Stimulated activated naive CD4-positive, alpha-beta T cell (primary cell): ENCODE measurements at places on chromosomes 7 and 10.

DNA sequence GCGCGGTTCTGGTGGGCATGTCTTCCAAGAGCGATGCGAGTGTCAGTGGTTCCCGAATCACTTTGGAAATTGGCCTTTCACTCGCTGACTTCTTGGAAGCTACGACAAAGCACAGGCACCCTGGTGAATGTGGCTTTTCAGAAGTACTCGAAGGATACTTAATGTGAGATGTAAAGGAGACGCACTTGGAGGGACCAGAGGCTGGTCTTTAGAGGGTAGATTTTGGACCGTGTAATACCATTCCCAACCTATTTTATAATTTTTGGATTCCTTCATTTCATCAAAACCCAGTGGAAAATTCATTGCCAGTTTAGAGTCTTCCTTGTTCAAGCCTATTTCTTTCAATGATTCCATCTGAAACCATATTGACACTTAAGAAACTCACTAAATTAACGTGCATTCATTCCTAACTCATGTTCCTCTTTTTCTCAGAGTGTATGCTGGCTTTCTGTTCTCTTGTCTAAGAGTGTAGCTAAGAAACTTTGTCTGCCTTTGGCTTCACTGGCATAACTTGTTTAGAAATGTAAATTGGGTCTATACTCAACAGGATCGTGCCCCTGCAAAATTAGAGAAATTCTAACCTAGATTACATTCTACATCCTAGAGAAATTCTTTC, 645 bp upstream of the COPG2 start:
- DNase-seq: peak; percentile 24

DNA sequence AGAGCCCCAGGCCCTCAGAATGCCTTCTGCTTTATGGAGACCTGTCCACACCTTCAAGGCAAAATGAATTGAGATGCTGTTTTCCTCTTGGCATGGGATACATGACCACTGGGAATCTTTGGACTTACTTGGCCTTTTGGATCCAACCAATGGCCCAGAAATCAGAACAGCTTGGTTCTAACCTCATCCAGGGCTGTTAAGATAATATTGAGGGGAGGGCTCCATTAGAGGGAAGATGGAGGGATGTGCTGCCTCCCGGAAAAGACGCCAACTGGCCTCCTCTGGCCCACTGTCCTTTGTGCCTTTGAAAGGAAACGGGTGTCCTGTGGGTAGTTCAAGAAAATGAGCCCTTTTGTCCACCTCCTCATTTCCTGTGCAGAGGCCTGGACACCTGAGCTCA, 530.9 kb downstream of the KCNMA1 start:
- no peak for DNase-seq

DNA sequence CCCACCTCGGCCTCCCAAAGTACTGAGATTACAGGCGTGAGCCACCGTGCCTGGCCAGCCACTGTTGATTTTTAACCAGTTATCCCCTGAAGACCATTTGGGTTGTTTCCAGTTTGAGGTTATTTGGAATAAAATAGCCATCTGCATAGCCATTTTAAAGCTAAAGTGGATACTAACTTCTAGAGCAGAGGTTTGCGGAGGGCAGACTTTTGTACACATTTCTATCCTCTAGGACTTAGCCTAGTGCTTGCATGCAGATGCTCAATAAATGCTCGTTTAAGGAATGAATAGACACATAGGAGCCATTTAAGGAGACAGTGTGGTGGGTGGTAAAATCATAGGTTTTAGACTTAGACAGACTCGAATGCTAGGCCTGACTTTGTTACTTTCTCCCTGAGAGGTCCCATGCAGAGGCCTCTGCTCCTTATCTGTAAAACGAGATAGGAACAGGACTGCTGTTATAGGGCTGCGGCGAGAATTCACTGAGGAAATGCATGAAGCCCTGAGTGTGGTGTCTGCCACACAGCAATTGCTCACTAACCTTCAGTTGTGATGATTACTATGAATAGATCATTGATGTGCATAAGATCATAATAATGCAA, 75.9 kb downstream of the PFKFB3 start:
- no peak for DNase-seq

- DNase-seq: no peak
These were observed 665.6 kb downstream of the DNAJB9 start for GRCh38 chr7:109235316-109235715.

GRCh38 chr10:60964257-60965235, 20.6 kb upstream of the RHOBTB1 start:
- DNase-seq: no peak

DNA sequence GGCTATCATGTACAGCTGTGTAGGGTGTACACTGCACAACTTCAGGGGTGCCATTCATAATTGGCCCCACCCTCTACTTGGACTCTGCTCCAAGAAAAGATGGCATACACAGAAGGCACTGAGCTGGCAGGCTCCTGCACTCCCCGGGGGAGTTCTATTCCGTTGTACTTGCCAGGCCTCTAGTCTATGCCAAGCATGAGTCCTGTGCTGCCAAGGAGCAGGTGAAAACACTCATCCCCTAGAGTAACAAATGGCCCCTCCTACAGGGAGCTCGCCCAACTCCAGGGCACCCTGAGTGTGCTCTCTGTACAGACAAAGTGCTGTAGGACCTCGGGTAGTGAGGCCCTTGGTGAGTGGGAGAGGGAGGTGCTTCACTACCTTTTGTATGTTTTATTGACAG, 127.2 kb downstream of the SLIT1 start:
- DNase-seq: no peak

GRCh38 chr7:133698127-133698526, 429.0 kb upstream of the LRGUK start:
- DNase-seq: no peak

- no peak for DNase-seq
These were observed 244.1 kb downstream of the POLR1F start for GRCh38 chr7:19464751-19465150.

DNA sequence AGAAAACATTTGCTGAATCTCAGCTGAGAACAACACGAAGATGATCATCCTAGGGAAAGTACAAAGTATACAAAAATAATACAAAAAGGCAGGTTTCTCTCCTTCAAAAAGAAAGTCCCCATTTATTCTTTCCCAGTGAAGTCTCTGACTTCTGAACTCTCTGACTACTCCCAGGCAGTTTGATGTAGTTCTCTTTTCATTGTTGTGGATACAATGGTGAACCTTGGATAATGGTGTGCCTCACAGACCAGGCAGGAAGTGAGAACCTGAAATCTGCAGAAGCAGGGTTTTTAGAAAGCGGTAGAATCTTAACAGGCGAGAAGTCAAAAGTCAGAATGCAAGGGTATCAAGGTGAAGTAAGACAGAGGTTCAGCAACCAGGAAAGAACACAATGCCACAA, 150.8 kb upstream of the NRP1 start:
- DNase-seq: no peak

GRCh38 chr10:33145451-33146188, 187.6 kb upstream of the ITGB1 start:
- no peak for DNase-seq

DNA sequence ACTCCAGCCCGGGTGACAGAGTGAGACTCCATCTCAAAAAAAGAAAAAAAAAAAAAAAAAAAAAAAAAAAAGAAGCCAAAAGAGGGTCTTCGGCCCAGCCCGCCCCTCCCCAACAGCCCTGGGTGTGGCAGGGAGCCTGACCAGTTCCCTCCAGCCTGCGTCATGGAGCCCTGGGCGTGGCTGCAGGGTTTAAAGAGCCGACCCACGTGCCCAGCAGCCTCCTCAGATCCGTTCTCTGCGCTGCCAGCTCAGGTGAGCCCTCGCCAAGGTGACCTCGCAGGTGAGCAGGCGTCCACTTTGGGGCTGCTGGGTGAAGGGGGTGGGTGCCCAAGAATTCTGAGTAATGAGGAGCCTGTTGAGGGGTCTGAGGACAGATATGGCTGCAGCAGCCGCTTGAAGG, at the start of gene FXYD4:
FXYD4 (plus strand) TSS at position 219 of the 400 bp plus-strand sequence. CDS start 2,111 bp downstream, outside the sequence.
- DNase-seq: no peak

DNA sequence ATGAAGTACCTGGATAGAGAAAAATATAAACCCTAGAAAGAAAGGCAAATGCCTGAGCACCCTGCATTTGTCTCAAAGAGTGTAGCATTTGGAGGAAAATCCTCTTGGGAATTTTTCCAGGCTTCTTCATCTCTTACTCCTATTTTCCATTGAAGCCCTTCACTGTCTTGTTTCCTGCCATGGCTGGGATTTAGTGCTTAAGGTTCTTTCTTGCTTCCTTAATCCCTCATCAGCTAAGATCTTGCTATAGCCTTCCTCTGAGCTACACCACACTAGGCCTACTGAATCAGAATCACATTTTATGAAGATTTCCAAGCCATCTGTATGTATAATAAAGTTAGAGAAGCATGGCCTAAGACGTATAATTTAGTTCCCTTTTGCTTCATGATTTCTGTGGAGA, 97.5 kb upstream of the PHYHIPL start:
- DNase-seq: no peak

- no peak for DNase-seq
These were observed 87.8 kb downstream of the NRCAM start for GRCh38 chr7:108368466-108368865.

DNA sequence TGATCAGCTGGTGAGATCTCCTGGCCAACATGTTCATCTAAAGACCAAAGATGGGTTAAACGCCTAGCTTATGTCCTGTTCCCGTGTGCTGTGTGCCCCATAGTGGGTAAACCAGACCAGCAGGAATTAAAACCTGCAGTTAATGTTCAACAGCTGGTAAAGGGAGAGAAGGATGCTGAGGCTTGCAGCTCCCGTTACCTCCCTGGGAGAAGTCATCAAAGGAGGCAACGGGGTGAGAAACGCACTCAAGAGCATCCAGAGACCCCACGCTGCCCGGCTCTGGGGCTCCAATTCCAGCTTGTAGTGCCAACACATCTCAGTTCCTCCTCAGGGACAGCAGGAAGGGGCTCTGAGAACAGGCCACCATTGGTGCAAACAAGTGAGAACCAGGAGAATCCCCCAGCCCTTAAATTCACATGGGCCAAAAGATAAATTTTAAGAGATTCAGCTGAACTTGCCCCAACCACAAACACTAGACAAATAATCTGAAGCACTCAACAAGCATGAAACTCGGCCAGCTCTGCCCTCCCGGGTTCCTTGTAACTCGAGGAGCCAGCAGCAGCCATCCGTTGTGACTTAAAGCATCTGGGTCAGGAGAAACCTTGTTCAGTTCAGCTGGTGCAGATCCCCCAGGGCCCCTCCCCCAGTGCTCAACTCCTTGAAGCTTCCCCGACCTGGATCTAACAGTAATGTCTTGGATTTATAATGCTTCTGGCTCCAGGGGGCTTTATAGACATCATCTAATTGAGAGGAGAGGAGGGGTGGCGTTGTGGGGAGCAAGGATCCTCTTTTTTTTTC, 29.4 kb downstream of the FAM241B start:
- DNase-seq: no peak

DNA sequence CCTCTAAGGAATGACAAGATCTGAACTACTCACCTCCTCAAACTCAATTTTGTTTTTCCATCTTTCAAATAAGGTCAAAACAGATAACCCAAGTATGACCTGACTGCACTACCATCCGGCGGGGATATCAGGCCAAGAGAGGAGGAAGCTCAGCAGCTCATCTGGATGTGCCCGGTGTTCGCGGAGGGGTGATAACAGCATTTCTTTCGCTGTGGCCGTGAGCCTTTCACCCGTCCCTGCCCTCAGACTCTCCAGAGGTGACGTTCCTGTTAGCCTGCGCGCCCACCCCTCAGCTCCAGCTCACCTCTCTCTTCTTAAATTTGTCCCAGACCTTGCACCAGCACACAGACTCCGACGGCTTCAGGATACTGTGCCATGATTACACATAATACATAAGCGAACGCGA, 526 bp downstream of the ZNF248 start:
- DNase-seq: no peak
